CD14-positive monocyte (primary cell): ENCODE measurements at places on chromosomes 1 and 21. TPM values are rescaled to one million over a fixed set of nuclear protein-coding genes. Genes with fewer than 3 reads are reported as not detected.

ANXA9 gene
- polyA plus RNA-seq, result 0.28 TPM

DNA sequence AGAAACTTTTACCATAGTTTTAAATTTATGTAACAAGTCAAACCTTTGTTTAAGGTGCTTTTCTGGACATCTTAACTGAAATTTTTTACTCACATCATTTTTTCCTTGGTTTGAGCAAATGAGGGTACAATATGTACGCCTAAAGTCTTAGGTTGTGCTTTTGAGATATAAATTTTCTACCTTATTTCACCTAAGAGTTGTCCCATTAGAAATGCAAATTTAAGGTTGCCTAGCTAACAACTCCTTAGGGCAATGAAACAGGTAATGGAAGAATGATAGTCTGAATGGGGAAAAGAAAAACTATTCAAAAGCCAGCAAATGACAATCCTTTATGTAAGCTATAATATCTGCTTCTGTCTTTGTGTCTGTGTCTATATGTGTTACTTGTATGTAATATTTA is 19.6 kb downstream of the NRDC start:
- no peak for DNase-seq

DNA sequence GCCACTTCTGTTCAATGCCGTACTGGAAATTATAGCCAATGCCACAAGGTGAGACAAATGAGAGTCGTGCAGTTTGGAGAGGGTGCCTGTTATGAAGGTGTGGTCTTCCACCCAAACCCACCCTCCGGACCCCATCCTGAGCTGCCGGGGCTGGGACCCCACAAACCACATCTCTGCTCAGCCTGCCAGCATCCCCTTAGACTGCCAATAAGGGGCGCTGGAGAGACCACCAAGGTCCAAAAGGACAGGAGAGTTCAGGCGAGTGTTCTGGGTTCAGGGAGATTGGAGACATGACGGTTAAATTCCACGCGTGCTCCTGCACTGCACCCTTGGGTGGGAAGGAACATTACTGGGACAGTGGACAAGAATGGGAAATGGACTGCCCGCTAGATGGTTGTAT is 48.7 kb upstream of the COL18A1 start:
- DNase-seq, result no peak

PADI1 gene
- not detected in 2 replicates for polyA plus RNA-seq

GRCh38 chr1:227788271-227789083 is 27.0 kb upstream of the PRSS38 start:
- DNase-seq, result no peak
